ENCODE measurements at places on chromosomes 7 and 10.

DNA sequence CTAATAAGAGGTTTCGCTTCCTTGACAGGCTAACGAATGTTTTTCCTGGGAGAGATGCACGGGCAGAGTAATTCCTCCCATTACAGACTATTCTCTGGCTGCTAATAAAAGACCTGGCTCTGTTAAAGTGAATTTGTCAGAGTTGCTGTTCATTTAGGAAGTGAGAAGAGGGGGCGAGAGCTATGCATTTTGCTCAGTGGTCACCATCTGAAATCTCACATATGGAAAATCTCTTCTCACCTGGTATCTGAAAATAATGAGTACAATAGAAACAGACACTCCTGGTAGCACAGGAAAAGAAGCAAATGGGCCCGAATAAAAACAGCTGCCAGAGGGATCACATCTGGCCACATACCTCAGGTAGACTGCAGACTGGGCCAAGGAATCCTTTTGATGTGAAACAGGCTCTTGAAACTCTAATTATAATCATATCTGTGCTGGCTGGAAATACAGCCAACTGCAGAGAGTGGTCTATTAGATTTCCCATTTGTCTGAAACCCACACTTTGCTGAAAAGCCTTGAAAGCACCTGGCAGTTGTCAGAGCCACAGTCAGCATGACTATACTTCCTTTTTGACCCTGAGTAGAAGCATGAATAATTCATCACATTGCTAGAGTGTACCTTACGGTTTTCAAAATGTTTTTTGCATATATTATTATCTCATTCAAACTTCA lies 33.6 kb downstream of the AOAH start:
- DNase-seq = no peak

DNA sequence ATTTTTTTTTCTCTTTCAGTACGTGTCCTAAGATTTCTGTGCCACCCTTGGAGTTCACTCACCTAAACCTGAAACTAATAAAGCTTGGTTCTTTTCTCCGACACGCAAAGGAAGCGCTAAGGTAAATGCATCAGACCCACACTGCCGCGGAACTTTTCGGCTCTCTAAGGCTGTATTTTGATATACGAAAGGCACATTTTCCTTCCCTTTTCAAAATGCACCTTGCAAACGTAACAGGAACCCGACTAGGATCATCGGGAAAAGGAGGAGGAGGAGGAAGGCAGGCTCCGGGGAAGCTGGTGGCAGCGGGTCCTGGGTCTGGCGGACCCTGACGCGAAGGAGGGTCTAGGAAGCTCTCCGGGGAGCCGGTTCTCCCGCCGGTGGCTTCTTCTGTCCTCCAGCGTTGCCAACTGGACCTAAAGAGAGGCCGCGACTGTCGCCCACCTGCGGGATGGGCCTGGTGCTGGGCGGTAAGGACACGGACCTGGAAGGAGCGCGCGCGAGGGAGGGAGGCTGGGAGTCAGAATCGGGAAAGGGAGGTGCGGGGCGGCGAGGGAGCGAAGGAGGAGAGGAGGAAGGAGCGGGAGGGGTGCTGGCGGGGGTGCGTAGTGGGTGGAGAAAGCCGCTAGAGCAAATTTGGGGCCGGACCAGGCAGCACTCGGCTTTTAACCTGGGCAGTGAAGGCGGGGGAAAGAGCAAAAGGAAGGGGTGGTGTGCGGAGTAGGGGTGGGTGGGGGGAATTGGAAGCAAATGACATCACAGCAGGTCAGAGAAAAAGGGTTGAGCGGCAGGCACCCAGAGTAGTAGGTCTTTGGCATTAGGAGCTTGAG lies at the start of gene CFTR:
Gene CFTR (plus strand): TSS at position 801 of the 830 bp plus-strand sequence. CDS start 70 bp downstream, outside the sequence.
- DNase-seq = peak; percentile 79

- DNase-seq = no peak
Measured at GRCh38 chr7:133776266-133776665, 350.9 kb upstream of the LRGUK start.

DNA sequence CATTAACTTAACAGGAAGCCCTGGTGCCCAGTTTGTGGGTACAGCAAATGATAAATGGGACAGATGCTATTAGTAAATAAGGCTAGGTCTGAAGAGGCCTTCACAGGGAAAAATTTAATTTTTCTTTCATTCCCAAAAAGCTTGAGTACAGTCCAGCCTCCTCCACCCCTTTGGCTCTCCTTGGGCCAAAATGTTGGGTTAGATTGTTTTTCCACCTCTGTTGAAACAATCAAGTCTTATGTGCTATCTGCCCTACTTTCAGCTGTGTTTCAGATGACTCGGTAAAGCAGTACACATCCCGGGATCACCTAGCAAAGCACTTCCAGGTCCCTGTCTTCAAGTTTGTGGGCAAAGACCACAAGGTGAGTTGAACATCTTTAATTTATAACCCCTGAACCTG lies 24.3 kb downstream of the PLA2G12B start:
- DNase-seq = no peak

DNA sequence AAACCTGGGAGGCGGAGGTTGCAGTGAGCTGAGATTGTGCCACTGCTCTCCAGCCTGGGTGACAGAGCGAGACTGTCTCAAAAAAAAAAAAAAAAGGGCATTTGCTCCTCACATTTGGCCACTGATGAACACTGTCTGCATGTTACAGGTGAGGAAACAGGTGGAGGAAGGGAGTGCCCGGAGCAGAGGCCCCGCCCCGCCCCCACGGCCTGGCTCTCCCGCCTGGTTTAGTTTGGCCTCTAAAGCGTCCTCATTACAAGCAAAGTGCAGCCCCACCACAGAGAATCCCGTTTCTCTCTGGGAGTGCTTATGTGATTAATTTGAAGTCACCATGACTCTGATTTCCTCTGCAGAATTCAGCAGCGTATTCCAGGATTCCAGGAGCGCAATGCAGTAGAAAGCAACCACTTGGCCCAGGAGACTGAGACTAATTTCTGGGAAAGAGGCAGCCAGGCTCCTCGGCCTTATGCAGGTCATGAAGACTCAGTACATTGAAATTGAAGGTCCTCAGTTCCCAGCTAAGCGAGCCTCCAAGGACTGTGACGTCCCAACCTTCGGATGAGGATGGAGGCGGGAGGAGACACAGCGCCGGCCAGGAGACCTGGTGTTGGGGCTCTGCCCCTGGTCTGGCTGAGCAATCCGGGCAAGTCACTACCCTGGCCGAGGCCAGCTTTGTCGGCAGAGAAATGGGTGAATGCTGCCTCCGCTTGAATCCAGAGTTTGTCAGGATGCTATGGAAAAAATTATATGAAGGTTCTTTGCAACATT lies 44.7 kb downstream of the RBM17 start:
- no peak for DNase-seq

- DNase-seq = no peak
Measured at GRCh38 chr10:91389636-91390512, 20.3 kb upstream of the HECTD2 start.

DNA sequence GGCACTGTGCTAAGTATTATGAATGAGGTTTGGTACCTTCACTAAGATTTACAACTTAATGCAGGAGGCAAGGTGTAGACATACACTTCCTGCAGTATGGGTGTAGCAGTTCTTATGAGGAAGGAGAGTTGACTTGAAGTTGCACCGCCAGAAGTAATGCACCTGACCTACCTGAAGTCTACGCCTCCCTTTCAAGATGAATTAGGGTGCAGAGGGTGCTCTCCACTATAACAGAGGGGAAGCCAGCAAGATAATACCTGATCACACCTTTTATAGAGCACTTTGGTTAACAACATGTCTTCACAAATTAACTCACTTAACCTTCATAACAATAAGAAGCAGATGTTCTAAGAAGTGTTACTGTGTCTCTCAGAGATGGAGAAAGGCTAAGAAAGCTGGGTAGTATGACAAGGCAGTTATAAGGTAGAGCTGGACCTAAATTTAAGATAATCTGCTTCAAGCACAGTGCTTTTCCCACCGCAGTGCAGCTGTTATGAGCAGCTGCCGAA lies 552 bp upstream of the RAB18 start:
- DNase-seq = no peak

- DNase-seq = no peak
Measured at GRCh38 chr10:126570621-126571602, 99.6 kb downstream of the C10orf90 start.

GRCh38 chr7:139543801-139544603 lies 20.5 kb downstream of the CLEC2L start:
- no peak for DNase-seq

DNA sequence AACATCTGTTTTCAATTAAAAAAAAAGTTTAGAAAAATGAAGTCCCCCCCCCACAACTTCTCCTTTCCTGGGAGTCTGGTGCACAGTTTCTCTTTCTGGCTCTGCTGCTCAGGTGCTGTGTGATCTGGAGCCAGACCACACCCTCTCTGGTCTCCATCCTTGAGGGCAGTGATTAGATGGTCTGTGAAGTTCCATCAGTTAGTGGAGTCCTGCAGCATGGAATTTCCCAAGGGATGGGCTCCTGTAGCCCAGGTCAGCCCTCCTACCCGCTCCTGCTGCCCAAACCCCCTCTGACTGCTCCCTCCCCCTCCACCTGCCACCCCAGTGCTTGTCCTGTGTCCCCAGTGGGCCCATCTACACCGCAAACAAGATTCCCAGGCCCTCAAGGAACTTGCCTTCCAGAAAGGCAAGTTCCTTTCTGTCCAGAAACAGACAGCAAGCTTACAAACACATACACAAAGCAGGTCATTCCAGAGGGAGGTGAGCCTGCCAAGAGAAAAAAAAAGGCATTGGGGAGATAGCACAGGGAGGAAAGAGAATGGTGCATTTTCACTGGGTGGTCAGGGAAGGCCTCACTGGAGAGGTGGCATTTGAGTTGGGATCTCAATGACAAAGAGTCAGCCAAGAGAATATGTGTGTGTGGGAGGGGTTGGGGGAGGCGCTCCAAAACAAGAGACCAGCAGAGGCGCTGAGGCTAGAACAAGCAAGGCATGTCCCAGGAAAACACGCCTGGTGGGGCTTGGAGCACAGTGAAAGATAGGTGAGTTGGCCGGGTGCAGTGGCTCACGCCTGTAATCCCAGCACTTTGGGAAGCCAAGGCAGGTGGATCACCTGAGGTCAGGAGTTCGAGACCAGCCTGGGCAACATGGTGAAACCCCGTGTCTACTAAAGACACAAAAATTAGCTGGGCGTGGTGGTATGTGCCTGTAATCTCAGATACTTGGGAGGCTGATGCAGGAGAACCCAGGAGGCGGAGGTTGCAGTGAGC lies 49.5 kb upstream of the SLC29A3 start:
- DNase-seq = no peak
